H7 (cell line): ENCODE measurements at places on chromosomes 2 and 18. TPM values are rescaled to one million over a fixed set of nuclear protein-coding genes. Genes with fewer than 3 reads are reported as not detected.

DNA sequence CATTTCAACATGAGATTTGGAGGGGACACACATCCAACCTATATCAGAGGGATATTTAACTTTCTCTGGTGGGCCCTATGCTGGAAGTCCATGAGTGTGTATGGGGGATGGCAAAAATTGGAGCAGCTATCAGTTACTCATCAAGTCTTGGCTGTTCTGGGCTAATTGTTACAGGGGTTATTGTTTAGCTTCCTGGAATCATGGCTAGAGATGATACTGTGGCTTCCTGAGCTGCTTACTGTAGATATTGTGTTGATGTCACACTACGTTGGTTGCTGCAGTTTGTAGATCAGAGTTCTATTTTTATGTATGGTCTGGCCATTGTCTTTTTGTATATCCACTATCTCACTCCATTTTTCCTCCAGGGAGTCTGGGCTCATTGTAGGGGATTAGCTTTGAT is 20.9 kb upstream of the IL1R2 start:
- no peak for DNase-seq

DNA sequence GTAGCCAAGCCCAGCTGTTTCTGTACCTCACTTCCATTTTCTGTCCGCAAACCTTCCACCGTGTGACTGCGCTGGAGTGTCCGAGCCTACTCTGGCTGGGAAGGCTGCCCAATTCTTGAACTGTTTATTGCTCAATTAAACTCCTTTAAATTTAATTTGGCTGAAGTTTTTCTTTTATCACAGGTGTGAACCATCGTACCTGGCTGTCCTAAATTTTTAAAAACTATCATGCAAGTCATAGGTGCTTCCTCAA is 6.2 kb upstream of the RNU2-63P start:
- DNase-seq = no peak

DNA sequence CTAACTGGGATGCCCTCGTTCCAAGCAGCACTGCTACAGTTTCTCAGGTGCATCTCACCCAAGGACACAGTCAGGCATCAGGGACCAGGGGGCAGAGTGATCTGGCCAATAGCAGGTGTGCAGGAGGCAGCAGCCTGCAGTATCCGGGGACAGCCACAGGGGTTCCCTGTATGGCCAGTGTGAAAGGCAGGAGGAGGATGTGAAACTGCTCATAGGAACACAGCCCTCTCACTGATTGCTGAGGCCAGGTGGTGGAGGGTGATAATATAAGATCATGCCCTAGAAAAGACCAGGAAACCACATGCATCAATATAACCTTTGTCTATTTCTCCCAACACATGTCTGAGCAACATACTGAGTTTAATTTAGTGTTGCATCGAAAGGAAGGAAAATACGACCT is 112.7 kb upstream of the TACR1 start:
- DNase-seq = peak; percentile 39

DNA sequence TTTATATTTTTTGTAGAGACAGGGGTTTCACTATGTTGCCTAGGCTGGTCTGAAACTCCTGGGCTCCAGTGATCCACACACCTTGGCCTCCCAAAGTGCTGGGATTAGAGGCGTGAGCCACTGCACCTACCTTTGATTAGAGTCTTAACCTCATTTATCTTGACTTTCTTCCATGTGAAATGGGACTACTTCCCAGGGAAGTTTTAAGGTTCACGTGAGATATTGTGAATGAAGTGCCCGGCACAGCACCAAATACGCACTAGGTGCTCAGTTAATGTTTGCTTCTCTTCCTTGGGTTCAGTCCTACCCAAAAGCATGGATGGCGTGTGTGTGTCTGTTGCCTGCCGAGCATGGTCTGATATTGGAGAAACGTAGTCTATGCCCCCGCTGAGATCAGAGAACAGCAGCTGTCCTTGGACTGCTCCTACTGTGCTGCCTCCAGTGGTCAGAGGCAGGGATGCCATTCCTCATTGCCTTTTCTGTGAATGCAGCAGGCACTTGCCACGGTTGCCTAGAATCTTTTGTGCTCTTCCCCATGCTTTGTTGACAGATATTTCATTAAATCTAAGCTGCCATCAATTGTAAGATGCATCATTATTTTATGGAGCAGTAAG is 12.3 kb upstream of the TFCP2L1 start:
- DNase-seq = peak; percentile 81

- no peak for DNase-seq
Measured at GRCh38 chr2:149064856-149065630, 26.5 kb downstream of the LYPD6B start.

- DNase-seq = no peak
Measured at GRCh38 chr2:38259311-38259710, 117.8 kb downstream of the ATL2 start.

- DNase-seq = peak; percentile 13
Measured at GRCh38 chr2:219998107-219998506, 370.7 kb downstream of the SLC4A3 start.

DNA sequence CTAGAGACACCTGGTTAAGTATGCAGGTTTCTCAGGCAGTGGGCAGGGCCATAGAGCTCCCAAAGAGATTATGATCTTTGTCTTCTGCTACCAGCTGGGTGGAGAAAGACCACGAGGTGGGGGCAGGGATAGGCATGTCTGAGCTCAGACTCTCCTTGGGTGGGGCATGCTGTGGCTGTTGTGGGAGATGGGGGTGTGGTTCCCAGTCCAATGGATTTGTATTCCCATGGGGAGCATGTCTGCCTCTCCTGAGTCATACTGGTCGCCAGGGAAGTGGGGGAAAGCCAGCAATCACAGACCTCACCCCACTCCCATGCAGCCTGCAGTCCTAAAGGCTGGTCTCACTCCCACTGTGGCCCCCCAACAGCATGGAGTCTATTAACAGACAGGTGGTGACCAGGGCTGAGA is 31.4 kb upstream of the RHOB start:
- no peak for DNase-seq

DNA sequence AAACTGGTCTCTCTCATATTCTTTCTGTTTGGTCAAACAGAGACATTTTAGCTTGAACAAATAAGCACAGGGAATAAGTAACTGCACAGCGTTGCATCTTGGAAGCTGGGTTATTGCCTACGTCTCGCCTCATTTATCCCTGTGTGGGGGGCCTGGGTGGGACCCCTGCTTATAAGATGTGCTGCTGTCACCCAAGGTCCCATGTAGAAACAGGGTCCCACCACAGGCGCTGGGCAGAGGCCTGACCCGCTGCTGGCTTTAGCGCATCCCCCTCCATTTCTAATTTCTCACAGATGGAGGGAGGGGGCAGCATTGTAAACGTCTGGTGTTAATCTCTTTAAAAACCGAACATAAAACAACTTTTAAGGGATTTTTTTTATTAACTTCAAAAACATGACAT is 207.8 kb downstream of the HDAC4 start:
- no peak for DNase-seq

DNA sequence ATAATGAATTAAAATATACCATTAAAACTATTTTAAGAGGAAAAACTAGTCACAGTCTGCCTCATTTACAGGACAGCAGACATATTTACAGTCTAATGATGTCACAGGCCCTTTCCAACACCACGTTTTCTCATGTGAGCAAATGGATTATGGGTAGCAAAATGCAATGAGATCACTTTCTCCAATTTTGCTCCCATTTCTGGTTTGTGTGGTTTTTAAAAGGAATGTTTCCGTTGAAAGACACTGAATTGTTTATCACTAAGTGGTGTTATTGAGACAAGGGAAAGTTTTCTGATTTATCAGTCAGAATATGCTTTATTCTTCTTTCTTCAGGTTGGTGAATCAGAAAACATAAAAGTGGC is 11.4 kb upstream of the NR4A2 start:
- no peak for DNase-seq

- no peak for DNase-seq
Measured at GRCh38 chr2:195442458-195443175, 214.4 kb upstream of the SLC39A10 start.

GRCh38 chr2:134628453-134628852 is 90.3 kb downstream of the TMEM163 start:
- DNase-seq = no peak

DNA sequence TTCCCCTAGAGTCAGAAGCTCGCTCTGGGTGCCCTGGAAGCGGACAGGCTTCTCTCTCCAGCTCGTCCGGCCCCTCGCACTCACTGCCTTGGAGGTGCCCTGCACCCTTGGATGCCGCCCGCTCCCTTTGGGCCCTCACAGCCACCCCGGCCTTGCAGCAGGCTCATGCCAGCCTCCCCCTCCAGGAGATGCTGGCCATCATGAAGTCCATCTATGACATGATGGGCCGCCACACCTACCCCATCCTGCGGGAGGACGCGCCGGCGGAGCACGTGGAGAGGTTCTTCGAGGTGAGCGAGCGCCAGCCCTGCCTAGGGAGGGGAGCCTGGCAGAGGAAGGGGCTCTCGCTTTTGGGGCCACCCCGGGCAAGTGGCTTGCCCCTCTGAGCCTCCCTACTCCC is 20.3 kb upstream of the FAHD2A start:
- no peak for DNase-seq

- no peak for DNase-seq
Measured at GRCh38 chr2:38109732-38110181, 33.8 kb upstream of the CYP1B1 start.

DNA sequence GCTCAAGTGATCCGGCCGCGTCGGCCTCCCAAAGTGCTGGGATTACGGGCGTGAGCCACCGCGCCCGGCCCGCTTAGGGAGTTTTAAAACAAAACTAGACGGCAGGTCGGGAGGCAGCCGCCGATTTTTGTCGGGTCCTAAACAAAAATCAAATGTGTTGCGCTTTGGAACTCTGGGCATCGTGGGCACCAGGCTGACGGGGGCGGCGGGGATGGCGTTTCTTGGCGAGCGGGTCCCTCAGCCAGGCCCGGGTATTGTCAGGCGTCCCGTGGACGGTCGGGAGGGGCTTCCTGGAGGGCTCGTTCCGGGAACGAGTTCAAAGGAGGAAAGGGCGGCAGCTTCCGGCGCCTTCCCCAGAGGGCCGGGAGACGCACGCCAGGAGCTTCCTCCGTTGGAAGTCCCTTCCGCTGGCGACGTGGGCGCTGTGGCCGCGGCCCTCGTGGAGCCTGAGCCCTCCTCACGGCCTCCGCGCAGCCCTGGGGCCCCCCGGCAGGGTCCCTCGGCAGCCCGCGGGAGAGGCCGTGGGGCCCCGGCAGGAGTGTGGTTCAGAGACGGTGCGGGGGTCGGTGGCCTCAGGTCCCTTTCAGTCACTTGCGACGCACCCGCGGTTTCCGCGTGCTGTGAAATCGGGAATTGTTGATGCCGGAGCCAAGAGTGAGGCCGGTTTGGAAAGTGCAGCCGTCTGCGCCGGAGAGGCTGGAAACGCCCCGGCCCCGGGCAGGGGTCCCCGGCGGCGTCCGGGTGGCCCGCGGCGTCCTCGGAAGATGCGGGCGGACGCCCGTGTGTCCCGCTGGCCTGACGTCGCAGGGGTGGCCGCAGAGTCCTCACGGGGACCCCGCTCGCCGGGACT is 59.3 kb downstream of the EMILIN2 start:
- DNase-seq = peak; percentile 88

DNA sequence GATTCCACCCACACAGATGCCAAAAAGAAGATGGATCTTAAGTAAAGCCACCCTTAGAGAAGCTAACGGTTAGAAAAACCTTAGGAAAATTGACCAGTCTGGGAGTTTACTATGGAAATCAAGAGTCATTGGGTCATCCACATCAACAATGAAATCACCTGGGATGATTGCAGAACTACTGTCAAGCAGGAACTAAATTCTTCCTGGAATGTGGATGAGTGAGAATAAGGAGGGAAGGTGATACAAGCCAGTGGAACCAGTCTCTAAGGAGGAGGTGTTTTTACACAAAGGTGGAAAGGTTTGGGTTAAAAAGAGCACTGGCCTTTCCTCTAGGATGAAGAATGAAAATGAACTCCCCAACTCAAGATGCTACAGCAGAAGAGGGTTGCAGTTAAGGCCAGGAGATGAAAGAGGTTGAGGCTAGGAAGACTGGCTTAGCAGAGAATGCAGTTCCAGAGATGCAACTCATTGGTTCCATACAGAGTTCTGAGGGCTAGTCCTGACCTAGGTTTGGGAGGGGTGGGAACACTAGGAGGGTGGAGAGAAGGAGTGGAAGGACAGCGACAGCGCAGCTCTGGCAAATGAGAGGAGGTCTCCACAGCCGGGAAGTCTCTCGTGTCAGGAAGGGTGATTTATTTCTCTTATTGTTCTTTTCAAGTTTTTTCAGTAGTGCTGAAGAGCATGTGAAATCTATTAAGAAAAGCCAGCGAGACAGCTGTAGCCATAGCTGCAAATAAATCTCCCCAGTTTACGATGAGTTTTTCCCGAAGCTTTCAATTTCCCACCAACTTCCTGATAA is 27.7 kb upstream of the KDM3A start:
- DNase-seq = no peak

Gene PDE1A
- 0.10 TPM in 1 of 2 replicates, not detected in the other for total RNA-seq

Gene POTEJ
- total RNA-seq = not detected in 2 replicates

Gene TMEM247
- not detected in 2 replicates for total RNA-seq

Gene C1QL2
- total RNA-seq = 0.28 and 0.59 TPM in 2 replicates

Gene TCF7L1
- total RNA-seq = 9.9 and 10.7 TPM in 2 replicates

Gene CXCR1
- not detected in 2 replicates for total RNA-seq

Gene AKAIN1
- not detected in 2 replicates for total RNA-seq

Gene CERKL
- 0.14 and 0.15 TPM in 2 replicates for total RNA-seq

Gene AGPS
- total RNA-seq = 27.3 and 28.4 TPM in 2 replicates

Gene SCYGR4
- total RNA-seq = not detected in 2 replicates

Gene ANTXR1
- total RNA-seq = 12.4 and 13.2 TPM in 2 replicates

Gene ASPRV1
- total RNA-seq = 0.70 and 0.90 TPM in 2 replicates

Gene ZNF516
- 41.8 and 53.9 TPM in 2 replicates for total RNA-seq
